ENCODE measurements at places on chromosomes 12 and 14. TPM values are rescaled to one million over a fixed set of nuclear protein-coding genes. Genes with fewer than 3 reads are reported as not detected.

DNA sequence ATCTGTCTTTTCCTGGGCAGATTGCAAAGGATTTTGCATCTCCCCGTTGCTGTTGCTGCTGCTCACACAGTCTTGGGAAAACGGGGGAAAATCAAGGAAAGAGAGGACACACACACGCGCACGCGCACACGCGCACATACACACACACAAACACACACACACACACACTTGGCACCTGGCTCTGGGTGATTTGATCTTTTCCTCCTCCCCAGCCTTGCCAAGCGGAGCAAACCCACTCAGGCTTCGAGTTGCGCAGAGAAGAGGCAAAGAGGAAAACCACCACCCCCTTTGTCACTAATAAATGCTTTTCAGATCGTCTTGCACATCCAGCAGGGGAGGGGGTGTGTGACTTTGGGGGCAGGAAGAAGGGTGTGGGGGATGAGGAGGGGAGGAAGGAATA, 965 bp upstream of the NOS1 start:
- no peak for DNase-seq

DNA sequence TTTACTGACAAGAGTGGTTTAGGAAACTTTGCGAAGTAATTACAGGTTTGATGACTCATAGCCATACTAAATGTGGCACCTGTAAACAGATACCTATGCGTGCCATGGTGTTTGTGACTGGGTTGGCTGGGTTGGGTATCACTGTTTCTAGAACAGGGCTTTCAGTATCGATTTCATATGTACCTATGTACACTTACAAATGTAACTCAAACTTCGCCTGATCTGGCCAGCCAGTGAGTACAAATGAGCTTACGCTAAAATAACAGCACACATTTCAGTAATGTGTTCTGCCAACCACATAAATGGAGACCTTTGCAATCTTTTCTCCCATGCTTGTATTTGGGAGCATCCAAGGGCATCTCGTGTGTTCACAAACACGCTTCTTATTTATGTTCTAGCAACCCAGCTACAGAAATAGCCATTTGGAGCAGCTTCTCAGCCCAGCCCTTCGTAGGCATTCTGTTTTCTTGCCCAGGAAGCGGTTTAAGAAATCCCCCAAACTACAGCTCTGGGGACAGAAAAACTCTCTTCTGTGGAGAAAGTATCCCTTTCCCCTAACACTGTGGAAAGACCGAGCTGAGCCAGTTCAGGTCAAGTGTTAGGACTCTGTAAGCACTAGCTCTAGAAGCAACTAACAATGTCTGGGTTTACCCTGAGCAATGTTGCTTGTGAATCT, 42.3 kb upstream of the MDM1 start:
- DNase-seq: no peak

GRCh38 chr14:97248973-97249372, 451.8 kb downstream of the VRK1 start:
- peak; percentile 66 for DNase-seq

- peak; percentile 52 for DNase-seq
Measured at GRCh38 chr12:131105736-131106348, 152.1 kb downstream of the ADGRD1 start.

DNA sequence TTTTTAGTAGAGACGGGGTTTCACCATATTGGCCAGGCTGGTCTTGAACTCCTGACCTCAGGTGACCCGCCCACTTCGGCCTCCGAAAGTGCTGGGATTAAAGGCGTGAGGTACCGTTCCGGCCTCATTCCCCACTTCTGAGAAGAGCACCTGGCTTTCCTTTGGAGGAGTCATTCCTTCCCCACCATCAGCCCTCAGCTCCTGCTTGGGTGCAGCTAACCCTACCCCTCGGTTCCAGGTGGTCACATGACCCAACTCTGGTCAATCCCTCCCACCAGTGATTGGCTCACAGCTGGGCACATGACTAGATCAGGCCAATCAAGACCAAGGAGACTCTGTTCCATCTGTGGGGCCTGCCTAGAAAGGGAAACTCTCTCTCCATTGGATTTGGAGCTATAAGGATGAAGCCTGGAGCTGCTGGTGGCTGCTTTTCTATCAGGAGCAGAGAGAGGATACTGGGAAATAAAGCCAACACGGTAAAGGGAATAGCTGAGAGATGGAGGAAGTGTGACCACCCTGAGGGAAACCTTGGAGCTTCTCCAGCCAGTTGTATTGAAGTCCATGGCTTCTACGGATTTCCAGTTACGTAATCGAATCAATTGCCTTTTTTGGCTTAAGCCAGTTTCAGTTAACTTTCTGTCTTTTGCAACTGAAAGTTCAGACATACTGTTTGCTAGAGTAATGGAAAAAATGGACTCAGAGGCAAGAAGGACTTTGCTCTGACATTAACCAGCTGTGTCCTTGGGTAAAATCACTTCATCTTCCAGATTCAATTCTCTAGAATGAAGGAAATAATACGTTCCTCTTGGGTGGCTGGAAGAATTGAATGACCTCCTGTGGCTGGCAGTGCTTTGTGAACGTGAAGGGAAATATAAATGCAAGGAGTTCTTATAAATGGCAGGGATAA, 19.7 kb upstream of the IFT81 start:
- DNase-seq: no peak

DNA sequence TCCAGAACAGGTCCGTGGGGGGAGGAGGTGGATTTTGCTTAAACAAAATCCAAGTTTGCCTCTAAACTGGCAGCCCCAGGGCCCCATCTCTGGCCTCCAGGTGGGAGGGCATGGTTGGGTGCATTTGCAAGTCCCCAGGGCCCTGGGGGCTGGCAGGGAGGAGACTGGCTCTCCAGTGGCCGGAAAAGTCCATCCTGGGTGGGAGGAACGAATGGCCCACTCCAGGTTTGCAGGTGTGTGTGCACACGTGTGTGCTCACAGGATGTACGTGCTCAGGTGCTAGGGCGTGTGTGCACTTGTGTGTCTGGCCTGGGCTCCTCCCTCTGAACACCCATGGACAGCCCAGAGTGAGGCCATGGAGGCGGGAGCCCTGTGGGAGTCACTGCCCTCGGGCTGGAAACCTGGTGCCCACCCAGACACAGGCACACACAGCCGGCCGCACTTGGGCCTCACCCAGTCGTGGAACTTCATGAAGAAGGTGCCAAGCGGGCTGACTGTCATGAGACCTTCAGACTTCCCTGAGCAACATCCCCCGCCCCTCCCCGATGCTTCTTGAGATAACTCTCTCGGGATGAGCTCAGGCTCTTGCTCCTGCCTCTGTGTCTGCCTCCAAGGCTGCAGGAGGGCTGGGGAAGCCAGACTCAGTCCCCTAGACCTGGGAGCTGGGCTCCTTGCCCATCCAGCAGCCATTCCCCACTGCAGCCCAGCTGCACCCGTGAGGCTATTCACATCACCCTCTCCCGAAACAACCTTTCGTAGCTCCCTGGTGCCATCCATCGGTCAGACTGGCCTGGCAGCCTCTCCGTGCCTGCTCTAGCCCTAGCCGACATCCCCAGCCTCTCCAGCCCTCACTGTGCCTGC, 9.4 kb downstream of the AHNAK2 start:
- peak; percentile 61 for DNase-seq

Gene SFSWAP
- total RNA-seq: 19.4 TPM

Gene CIROP
- not detected for total RNA-seq

Measured in Right ventricle myocardium inferior (tissue), 1 donor.